ENCODE measurements at places on chromosomes 6 and 20.

DNA sequence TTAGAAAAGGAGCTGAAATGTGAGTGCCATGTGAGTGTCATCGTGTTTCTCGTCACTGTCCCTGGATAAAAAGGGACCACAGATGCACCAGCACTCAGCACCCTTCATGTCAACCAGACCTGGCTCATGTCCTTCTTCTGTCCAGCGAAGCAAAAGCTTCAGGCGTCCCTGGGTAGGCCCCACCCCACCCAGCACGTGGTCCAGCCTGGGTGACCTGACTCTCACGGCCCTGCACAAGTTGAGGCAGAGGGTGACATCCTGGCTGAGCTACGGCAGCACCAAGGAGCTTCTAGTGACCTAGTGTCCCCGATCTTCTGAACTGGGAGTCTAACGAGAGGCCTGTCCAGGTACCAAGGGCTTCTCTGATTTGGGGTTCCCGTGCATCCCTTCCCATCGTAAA is 37.8 kb downstream of the PSMG4 start:
- DNase-seq = no peak

DNA sequence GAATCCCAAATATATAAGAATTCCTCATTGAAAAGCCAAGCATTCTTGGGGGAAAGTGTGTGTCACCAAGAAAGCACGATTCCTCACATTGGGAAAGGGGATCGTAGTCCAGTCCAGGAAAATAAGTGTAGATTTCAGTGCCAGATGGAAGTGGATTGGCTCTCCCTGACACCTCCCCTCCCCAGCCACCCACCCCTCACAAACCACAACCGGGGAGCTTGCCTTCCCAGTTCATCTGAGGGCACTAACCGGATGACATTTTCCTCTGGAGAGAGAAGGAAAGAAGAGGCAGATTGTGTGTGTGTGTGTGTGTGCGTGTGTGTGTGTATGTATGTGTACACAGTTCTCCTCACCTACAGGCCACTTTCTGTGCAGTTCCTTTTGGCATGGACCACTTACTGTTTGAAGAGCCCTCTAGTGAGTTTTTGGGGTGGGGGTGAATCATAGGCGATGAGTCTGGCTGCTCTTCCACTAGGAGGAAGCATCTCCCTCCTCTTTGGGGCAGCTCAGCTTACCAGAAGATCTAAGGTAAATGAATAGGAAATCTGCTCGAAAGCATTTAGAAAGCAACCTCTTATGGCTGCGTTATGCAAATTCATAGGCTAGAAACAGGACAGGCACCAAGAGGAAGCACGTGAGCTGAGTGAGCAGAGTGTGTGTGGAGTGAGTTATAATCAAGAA is 20.8 kb downstream of the DAAM2 start:
- peak; percentile 2 for DNase-seq

DNA sequence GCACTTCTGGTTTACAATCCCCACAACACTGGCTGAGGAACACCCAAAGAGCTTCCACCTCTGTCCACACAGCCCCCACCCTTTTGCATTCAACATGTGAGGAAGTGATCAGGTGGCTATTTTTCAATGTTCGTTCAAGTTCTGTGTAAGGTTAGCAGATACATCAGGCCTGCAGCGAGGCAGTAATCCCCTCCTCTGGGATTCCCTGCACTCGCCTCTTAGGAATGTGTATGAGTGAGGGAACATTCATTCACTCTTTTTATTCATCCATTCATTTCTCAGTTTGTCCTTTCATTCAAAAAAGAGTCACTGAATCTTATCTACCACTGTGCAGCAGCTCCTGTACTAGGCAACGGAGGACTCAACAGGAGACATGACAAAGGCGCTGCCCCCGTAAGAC is 236.4 kb upstream of the PRDM1 start:
- no peak for DNase-seq

- DNase-seq = no peak
These were observed 24.1 kb upstream of the GTF3C6 start for GRCh38 chr6:110934381-110934898.

GRCh38 chr20:822651-823573 is 10.6 kb upstream of the FAM110A start:
- no peak for DNase-seq

GRCh38 chr6:145073811-145074210 is 661.5 kb downstream of the EPM2A start:
- DNase-seq = no peak

DNA sequence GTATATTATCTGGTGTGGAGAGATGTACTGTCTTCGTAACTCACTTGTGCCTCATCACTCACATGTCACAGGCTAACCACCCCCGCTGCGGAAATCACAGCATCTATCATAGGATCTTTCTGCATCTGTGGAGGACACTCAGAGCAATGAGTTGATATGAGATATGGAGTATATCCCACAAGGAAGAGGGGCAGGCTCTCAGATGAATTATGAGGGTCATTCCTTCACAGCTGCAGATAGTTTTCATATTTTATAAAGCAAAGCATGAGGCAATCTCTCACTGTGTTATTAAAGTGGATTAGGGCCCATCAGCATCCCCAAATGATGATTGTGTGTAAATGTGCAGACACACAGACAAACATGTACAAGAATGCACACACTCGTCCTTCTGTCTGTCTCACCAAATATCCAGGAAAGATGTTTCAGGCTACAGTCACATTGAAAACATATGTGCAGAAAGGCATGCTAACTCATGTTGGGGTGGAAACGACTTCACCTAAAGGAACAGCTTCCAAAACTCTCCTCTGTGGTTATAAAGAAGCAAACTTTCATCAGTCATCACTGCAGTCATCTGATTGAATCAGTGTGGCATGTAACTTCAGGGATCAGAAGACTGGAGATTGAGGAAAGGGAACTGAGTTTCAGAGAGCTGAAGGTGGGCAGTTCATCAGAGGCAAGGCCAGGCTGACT is 164.7 kb downstream of the FOXC1 start:
- no peak for DNase-seq

GRCh38 chr6:53651205-53651763 is 14.3 kb downstream of the KLHL31 start:
- DNase-seq = peak; percentile 86

GRCh38 chr6:159716247-159717096 is 10.8 kb upstream of the WTAP start:
- no peak for DNase-seq

- no peak for DNase-seq
These were observed 293.7 kb upstream of the TCF21 start for GRCh38 chr6:133595111-133595761.

DNA sequence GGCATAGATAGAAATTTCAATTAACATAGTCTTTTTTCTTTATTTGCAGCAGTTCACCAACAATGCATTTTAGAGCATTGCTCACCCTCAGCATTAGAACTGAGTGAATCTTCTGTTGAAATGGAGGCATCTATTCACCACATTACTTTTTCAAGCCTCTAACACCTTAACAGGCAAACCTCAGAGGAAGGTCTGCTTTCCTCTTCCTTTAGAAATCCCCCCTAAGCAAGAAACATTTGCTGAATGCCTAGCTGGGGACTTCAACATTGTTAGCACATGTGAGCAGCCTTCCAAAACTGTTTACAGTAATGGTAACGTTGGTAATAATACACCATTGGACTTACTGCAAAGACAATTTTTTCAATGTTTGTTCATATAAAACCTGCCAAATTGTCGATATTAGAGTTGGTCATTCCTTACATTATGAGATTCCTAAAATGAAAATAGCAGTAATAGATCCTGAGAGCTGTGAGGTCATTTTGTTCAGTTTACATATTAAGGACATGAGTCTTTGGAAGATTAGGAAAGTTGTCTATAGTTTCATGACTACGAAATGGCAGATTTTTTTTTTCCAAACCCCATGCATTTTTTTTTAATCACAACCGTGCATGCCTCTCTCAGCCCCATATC is 20.6 kb upstream of the AKIRIN2 start:
- DNase-seq = no peak

GRCh38 chr6:89679215-89680120 is 40.9 kb upstream of the LYRM2 start:
- no peak for DNase-seq

DNA sequence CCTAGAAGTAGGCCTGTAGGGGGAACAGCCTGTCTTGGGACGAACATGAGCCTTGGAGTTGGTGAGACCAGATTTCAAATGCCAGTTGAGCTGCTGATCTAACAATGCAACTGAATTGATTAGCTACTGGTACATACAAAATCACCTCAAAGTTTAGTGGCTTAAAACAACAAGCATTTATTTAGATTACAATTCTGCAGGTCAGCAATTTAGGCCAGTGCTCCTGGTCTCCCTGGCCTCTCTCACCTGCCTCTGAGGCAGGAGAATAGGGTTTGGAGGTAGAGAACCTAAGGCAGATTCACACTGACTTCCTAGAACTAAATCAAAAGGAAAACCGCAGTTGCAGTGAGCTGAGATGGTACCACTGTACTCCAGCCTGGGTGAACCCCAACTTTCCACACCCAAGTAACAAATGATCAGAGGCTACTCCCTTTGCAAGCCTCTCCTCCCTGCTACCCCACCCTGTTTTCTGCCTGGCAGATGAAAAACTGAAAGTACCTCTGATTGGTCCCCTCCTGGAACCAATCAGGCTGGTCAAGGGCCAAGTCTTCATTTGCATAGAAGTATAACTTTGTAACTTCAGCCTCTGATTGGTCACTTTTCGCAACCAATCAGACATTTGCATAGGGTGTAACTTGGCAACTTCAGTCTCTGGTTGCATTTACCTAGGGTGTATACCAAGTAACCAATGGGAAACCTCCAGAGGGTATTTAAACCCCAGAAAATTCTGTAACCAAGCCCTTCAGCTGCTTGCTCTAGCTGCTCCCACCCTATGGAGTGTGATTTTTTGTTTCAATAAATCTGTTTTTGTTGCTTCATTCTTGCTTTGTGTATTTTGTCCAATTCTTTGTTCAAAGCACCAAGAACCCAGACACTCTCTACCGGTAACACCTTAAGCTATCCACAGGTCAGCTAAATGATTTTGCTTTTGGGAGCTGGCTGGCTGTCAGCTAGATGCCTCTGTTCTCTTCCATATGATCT is 8.1 kb upstream of the UBR2 start:
- peak; percentile 80 for DNase-seq

DNA sequence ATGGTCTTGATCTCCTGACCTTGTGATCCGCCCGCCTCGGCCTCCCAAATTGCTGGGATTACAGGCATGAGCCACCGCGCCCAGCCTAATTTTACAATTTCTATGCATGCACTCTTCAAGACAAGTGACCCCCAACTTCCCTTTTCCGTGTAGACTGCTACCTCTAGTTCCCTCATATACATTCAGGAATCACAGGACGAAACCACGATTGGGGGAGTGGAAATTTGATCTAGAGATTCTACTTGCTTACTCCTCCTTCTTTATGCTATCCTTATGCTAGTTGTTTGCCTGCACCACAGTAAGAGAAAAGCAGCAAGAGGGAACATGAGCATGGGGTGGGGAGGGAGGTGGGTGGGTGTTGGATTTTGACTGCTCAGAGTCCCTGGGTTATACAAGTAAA is 34.9 kb downstream of the OSTM1 start:
- no peak for DNase-seq

DNA sequence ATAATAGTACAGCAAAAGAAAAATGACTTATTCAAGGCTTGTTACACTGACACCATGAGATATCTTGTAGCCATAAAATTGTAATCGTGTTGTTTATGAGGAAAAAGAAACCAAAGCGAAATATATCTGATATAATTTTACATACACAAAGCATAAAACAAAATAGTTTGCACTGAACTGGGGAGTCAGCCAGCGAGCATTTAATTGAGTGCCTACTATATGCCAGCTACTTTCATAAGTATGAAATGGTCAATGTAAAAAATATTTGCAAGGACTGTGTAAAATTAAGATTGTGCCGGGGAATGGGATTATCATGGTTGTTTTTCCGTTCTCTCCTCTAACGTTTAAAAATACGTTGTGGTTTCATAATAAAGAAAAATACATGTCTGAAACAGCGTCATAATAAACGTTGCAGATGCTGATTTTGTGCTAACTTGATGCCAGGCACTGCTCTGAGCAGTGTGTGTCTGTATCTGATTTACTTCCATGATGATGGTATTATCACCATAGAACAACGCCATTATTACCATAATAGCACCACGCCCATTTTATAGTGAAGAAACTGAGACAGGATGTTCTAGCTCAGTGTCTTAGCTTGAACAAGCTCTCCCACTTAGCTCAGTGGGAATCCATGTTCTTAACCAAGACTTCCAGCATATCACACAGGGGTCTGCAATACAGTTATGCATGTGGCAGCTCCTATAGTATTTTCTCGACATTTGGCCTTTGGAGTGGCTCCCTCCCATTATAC is 144.6 kb downstream of the BCAS1 start:
- no peak for DNase-seq

DNA sequence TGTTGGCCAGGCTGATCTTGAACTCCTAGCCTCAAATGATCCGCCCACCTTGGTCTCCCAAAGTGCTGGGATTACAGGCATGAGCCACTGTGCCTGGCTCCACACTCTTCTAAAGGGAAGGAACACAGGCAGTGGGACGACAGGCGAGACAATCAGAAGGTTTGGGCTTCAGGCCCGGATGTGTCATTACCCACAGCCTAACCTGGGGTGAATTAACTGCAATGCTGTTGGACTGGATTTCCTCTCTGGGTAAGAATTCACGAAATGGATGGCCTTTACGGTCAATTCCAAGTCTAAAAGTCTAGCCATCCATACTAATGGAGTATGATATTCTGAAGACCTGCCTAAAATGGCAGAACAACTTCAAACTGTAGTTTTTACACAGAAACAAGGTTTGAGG is 83.7 kb upstream of the CCDC28A start:
- no peak for DNase-seq

DNA sequence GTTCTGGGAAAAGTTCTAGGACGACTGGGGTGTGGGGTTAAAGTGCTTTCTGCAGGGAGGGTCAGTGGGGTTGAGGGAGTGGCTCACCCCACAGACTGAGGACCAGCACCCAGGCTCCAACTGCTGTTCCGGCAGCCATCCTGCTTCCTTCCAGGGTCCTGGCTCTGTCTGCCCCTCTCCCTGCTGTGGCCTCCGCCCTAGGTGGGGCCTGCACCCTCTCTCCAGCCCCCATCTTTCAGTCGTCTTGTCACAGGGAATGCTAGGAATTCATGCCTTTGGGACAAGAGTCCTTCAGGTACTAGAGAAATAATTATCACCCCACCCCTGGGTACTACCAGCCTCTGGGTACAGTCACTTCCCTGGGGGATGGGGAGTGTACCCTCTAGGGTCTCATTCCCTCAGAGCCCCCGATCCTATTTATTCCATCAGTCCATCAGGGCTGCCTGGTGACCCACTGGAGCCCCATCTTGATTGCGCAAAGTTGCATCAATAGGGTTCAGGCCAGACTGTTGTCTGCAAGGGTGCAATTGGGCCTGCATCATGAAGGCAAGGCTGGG is at the start of gene AGER:
TSS of gene AGER (minus strand) at position 170 of the 557 bp plus-strand sequence. CDS start at position 139, 31 bp downstream.
- no peak for DNase-seq

DNA sequence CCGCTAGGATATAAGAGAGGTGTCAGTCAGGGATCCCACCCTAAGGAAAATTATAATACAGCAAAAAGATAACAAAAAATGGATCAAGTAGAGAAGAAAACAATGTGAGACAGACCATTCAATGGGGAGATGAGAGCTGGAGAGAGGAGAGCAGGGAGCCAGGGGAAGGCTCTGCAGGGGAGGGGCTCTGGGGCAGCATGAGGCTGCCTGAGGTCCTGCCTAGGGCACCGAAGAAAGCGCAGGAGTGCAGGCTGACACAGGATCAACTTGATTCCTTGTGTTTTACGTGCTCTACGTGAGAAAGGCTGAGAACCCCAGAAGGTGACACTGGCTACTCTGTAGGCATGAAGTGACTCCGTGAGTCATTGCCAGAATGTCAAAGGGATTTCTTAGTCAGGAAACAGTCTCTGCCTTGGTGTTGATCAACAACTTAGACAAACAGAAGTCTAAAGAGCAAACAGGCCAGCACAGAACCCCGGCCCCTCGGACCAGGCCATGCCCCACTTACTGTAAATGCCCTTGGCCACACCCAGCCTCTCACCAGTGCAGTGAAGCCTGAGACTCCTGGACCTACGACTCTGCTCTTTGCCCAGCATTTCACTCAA is 290.1 kb upstream of the PRDM1 start:
- no peak for DNase-seq
